ENCODE measurements at places on chromosomes 5 and 9.
A peak's percentile ranks its signal among the peaks of the same experiment; 100 is the strongest.

DNA sequence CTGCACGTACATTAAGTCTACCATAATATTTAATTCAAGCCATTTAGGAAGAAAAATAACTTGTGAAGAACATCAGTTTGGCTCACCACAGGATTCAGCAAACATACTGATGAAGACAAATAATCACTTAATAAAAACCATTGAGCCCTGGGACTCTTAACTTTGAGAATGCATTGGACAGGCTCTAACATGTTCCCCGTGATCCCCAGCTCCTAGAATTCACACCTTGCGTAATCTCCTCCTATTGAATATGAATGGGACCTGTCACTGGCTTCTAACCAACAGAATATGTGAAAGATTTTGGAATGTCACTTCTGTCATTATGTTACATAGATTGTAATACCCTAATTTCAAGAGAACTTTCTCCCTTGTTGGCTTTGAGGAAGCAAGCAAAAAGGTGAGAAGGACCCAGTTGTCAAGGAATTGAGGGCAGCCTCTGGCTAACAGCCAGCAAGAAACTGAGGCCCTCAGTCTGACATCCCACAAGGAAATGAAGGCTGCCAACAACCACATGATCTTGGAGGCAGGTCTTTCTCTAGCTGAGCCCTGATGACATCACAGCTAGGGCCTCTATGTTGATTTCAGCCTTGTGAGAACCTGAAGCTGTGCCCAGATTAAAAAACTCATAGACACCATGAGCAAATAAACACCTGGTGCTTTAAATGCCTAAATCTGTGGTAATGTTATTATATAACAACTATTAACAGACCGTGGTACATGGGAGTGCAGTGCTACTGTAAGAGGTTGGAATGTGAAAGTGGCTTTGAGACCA is 433.2 kb downstream of the SEMA5A start:
- DNase-seq = no peak

DNA sequence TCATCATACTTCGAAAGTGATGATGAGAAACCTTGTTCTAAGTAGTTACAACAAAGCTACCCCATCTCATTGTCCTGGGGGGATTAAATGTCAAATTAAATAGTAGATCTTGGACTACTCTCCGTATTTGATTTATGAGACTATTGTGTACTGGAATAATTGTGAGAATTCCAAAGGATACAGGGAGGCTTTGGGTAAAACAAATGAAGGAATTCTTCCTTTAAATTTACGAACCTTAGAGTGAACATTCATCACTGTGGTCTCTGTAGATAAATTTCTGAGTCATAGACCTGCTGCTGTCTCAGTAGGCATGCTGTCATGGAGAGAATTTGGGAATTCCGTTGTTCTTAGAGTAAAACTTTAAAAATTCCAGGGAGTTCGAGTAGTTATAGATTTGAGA is 836.2 kb downstream of the DNAH5 start:
- DNase-seq = no peak

DNA sequence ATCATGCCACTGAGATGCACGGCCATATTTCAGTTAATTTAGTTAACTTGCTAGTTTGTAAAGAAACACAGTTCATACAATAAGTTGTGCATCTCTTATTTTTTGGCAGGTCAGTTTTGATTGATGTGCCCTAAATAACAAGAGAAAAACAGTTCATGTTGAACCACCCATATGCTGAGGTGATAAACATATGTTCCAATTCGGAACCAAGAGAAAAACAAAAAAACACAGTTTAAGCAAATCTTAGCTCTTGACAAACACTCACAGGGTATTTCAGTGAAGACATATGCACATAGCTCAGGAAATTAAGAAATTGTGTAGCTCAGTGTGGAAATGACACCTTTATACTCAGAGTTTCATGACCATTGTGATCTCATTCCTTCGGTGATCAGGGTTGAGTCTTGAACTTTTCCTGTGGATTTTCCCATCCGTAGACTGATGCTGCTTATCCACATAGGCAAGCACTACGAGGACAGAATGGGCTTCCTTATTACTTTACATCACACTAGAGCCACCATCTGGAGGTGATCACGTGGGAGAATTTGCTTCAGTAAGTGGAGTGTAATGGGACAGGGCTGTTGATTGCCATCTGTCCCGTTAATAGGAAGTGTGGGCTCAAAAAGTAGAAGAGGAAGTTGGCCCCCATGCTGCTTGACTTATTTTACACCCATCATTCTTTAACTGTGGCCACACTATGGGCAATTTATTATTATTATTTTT is 773.0 kb downstream of the MTRR start:
- DNase-seq = no peak

- DNase-seq = no peak
Observed at GRCh38 chr5:78495800-78496199, 135.4 kb downstream of the SCAMP1 start.

DNA sequence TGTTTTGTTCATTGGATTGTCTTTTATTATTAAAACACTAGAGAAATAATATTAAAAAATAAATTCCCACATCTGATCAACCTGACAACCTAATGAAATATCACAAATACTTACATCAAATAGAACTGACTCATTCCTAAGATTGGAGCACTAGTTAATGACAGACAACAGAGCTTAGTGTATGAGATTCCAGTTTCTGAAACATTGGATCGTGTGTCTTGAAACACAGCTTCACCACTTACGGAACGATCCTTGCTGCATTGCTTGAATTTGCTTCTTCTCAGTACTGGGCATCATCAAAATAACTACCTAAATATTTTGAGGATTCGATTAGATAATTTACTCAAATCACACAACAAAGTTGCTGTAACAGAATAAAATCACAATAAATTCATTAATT is 667.2 kb upstream of the CDH18 start:
- DNase-seq = no peak

DNA sequence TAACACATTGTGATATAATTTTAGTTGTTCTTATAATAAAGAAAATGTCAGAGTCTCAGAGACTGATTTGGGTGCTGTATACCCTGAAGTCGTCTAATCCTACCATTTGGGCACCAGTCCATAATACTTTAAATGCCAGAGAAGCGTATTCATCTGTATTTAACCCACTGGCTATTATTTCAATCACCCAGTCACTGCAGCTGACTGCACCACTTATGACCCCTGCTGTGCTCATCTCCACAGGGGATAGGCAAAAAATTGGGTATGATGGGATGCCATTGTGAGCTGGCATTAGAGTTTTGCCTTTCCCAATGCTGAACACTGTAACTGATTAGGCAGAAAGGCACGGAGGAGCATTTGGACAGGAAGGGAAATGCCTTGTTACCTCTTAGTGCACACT is 599.7 kb downstream of the CAAP1 start:
- DNase-seq = no peak

DNA sequence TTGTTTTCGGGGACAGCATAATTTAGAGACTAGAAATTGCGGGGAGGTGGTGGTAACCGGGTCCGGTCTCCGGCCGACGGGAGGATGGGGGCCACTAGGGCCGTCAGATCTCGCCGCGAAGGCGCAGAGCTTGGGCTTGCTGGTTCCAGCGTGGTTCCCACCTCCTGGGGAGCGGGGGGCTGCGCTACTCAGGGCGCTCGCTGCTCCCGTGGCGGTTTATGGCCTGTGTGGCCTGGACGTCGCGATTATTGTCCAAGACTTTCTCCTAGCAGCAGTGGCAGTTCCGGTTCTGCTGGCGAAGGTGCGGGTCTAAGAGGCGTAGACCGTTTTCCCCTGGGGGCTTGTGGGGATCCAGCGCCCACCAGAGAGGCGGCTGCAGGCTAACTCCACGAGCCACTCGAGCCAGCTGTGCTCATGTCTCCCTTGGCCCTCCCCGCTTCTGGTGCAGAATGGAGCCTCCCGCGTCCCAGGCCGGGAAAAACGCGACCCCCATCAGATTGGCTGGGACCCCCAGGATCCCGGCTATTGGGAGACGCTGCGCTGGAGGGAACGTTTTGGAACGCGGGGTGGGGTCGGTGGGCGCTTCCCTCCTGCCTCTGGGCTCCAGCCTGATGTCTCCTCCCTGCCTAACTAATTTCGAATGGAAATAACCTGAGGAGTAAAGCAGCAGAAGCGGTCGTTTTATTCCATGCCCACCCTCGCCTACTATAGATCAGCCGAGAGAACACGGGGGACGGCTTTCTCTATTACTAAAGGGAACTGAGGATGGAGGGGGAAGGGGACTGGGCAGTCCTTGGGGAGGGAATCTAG is 87.1 kb downstream of the ENTREP1 start:
- no peak for DNase-seq

DNA sequence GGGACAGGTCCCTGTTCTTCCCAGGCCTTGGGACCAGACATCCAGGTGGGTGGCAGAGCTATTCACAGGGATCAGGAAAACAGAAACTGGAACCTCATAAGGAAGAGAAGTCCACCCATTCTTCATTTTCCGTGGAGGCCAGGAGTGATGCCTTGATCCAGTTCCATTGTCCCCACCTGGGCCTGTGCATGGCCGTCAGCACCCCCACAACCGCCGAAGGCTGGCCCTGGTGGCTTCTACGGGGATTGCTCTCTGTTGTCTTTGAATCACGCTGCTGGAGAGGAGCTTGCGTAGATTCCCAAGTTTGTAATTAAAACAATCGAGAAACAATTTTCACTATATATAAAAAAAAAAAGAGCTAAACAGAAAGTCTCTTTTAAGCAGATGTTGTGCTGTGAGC is 134.4 kb downstream of the MVB12B start:
- no peak for DNase-seq

GRCh38 chr5:1383344-1383743 is 38.4 kb upstream of the CLPTM1L start:
- DNase-seq = no peak

- DNase-seq = no peak
Observed at GRCh38 chr9:9901624-9902023, 711.2 kb downstream of the PTPRD start.

- DNase-seq = no peak
Observed at GRCh38 chr5:110651507-110651906, 75.0 kb downstream of the TMEM232 start.

GRCh38 chr9:136975644-136976043 is 1.7 kb upstream of the PTGDS start:
- DNase-seq = peak; percentile 65

DNA sequence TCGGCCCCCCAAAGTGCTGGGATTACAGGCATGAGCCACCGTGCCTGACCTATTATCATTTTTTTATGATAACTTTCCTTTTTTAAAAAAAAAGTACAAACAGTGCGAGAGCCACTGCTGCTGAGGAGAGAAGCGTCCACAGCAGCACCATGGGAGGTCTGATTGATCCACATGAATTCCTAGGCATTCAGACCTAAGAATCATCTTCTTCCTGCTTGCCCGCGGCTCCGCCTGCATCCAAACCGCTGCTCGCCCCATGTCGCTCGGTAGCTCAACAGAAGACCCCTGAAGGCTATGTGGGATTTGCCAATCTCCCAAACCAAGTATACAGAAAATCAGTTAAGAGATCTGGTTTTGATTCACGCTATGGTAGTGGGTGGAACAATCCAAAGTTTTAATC is 102.0 kb downstream of the GABBR2 start:
- no peak for DNase-seq

GRCh38 chr5:56003679-56004078 is 8.9 kb upstream of the IL6ST start:
- no peak for DNase-seq

GRCh38 chr5:36624277-36624676 is 17.9 kb downstream of the SLC1A3 start:
- no peak for DNase-seq

DNA sequence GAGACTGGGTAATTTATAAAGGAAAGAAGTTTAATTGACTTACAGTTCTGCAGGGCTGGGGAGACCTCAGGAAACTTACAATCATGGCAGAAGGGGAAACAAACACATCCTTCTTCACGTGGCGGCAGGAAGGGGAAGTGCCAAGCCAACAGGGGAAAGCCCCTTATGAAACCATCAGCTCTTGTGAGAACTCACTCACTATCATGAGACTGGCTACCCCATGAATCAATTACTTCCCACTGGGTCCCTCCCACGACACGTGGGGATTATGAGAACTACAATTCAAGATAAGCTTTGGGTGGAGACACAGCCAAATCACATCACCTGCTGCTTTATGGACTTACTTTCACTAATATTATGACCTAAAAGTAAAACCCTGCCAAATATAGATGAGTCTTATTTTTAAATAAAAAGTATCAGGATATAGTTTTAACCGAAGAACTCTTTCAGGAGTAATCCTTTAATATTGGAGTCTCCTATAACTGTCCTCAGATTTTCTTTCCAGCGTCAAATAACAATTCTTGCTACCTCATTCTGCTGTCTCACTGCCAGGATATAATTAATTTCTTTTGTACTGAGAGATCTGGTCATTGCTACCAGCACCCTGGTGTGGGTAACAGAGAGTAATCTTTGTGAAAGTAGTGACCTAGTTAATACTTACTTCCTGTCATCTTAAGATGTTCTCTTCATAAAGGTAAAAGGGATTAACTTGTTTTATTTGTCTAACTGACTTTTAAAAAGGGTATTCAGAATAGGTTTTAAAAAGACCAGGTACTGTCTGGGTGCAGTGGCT is 68.6 kb downstream of the NLN start:
- DNase-seq = no peak

GRCh38 chr5:147189109-147189424 is 45.8 kb upstream of the STK32A start:
- DNase-seq = no peak

DNA sequence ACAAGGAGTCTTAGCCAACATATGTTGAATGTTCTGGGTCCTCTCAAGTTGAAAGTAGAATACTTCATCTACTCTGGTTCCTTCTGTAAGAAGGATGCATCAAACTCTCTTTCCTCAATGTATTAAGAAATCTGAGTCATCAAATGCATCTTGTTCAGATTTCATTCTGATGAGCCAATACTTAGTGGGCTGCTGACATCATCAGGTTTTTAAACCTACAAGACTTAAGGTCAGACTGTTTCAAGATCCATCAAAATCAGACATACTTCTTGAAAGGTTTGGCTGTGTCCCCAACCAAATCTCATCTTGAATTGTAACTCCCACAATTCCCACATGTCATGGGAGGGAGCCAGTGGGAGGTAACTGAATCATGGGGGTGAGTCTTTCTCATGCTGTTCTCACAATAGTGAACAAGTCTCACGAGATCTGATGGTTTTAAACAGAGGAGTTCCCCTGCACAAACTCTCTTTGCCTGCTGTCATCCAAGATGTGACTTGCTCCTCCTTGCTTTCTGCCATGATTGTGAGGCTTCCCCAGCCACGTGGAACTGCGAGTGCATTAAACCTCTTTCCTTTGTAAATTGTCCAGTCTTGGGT is 168.8 kb downstream of the RAPGEF6 start:
- peak; percentile 6 for DNase-seq

- DNase-seq = no peak
Observed at GRCh38 chr5:166083183-166083959, 2208.1 kb upstream of the WWC1 start.

DNA sequence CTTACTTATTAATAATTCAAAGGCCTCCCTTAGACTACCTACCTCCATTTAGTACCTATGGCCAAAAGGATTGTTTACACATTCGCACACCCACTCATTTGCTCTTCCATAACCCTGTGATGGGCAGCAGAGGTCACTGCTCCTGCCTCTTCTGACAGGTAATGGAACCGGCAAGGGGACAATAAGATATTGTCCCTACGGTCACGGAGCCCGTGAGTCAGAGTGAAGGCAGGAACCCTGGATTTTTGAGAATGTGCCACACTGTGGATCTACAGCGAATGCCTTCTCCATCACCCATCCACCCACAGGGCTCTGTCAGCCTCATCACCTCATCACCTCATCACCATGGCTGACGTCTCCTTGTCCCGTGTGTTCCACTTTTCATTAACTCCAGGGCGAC is 132.3 kb downstream of the MYO10 start:
- no peak for DNase-seq

Data from erythroblast (primary cell).